Fibroblast of upper back skin (primary cell): ENCODE measurements at places on chromosomes 11 and 22.

GRCh38 chr11:79794484-79795393 lies 353.9 kb upstream of the TENM4 start:
- DNase-seq = no peak

- peak; percentile 77 for DNase-seq
These were observed 737 bp upstream of the MFRP start for GRCh38 chr11:119347242-119347641.

DNA sequence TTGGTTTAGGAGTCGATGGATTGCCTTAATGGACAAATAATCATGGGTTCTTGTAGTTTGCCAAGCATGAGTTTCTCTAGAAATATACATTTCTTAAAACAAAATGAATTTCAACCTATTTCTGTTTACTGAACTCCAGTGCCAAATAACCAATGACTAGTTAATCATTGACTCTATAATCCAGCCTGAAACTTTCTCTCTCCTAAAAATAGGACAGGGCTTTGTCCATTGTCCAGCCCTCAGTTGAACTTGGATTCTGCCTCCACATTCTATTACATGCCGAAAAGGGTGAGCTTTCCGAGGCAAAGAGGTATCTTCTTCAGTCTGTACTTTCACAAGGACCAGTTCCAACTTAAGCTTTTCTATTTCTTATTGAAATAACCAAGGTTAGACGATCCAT lies 23.2 kb upstream of the CAT start:
- DNase-seq = no peak

- no peak for DNase-seq
These were observed 89.5 kb downstream of the CWC15 start for GRCh38 chr11:94883878-94884277.

GRCh38 chr11:26048271-26048670 lies 283.7 kb upstream of the ANO3 start:
- DNase-seq = no peak

DNA sequence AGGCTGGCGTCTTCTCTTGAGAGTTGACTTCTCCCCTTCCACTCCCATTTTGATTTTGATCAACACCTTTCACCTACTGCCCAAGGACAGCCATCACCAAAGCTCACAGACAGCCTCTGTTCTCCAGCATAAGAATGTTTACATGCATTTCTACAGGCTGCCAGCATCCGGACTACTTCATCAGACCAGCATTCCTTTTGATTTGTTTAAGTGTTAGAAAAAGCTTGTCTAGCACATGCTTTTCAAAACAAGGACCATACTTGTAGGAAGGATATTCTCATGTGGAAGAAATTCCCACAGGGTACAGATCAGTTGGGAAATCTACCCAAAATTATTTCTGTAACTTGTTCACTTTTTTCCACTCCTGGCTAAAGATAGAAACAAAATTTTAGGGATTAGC lies 6.2 kb upstream of the KCNA4 start:
- no peak for DNase-seq

DNA sequence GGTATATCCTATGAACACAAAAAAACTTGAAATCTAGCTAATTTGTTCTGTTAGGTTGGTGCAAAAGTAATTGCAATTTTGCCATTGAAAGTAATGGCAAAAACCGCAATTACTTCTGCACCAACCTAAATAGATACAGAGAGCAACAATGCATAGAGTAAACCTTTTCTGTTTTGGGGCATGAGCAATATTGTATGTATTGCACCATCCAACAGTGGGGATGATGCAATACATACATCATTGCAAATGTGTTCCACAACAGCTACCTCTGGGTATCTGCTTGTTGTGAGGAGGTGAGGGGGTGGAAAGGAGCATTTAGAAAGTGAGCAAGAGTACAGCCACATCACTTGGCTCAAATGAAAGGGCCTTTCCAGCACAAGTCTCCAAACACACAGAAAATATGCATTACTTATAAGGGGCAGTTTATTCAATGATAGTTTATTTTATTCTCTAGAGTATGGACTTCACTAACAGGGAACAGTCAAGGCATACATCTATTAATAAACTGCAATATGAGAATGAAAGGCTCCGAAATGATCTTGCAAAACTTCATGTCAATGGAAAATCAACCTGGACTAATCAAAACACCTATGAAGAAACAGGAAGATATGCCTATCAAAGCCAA lies 77.3 kb downstream of the DEUP1 start:
- peak; percentile 13 for DNase-seq

GRCh38 chr11:1878137-1879031 lies 13.3 kb downstream of the PRR33 start:
- DNase-seq = peak; percentile 32

DNA sequence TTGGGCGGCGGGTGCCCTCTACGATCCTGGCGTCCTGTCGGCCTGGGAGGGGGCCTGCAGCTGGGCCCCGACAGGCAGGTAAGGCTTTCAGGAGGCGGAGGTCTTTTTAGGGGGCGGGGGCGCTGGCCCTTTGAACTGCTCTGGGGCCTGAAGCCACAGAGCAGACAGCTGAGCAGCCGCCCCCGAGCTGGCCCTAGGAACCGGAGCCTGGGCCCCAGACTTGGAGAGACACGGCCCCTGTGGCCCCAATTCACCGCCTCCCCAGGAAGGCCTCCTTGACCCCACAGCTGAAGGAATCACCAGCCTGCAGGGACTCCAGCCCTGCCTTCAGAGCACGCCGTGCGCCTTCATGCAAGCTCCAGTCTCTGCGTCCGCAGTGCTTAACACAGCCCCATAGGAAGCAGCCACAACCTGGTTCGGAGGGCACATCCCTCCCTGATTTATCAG lies 618 bp upstream of the CERK start:
- DNase-seq = peak; percentile 20

DNA sequence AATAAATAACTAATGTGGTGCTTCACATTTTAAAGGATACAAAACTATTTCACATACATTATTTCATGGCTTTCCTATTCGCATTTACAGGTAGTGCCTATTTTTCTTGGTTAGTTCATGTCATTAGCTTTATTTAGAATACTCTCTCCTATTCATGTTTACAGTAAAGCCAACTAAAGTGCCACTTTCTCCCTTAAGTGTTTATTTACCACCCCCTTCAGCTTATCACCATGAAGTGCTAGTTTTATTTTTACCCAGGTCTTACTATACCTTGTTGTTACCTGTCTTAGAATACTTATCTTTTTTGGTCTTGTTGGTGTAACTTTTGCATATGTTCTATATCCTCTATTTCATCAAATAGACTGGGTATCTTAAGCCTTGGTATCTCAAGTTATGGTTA lies 715.2 kb upstream of the TENM4 start:
- no peak for DNase-seq

GRCh38 chr22:43917521-43917920 lies 6.1 kb upstream of the PNPLA3 start:
- DNase-seq = no peak

DNA sequence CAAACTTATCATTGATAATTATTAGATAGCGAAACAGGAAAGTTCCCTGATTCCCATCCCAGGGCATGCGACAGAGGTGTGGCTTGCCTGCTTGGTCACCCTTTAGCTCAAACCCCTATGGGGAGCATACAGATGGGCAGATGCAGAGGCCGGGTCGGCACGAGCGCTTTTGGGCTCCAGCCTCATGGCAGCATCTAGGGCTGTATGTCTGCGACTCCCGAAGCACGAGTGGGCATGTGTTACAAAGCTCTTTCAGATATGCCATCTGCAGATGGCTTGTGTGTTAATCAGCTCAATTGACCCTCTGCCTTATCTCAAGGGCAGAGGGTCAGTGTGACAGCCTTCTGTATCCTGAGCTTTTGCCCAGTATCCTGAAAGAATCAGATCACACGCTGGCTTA lies 2069.3 kb upstream of the RAG2 start:
- DNase-seq = no peak
